ENCODE measurements at places on chromosomes 11 and 22.
A peak's percentile ranks its signal among the peaks of the same experiment; 100 is the strongest.

DNA sequence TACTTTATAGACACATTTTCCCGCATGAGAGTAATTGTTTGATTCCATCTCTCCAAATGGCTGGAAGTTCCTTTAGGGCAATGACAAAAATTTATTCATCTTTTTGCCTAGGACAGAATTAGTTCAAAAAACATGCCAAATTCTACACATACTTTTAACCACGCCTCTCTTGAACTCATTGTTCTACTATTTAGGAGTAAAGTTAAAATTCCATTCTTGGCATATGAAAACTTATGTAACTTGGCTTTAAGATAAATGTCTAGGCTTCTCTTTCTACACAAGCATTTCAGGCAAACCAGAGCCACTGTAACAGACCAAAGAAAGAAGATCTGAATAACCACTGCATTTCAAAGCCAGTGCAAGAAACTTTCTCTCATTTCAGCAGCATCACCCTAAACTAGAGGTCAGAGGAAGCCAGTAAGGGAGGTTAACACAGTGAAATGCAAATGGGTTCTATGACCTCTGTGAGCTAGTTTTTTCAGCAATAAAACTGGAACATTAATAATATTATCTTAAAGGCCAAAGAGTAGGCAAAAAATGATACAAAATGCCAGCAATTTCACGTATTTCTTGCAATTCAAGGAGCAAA lies 73.0 kb downstream of the RSF1 start:
- DNase-seq: no peak

DNA sequence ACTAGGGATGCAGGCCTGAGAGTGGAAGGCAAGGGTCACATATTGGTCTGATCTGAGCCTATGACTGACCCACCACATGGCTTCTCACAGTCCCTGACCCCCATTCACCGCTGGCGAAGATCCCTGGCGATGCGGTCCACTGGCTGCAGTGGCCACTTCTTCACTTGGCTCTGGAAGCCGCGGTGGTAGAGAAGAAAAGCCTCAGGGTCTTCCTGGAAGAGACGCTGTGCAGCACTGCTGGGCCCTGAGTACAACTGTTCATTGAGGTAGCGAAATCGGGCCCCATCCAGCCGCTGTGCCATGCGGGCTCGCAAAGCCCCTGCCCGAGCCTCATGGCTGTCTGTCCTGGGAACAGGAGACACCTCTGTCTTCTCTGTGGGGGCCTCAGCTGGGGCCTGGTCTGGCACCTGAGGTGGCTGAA lies 2.4 kb downstream of the RRP8 start:
- DNase-seq: no peak

GRCh38 chr11:7833527-7833926 lies 36.8 kb upstream of the OR5P2 start:
- DNase-seq: no peak

- DNase-seq: peak; percentile 35
Observed at GRCh38 chr11:13486926-13487660, 8.7 kb downstream of the PTH start.

All from heart left ventricle (tissue), 16 donors.